ENCODE measurements at places on chromosomes 6 and 20.

GRCh38 chr6:109188115-109188411 is 92.8 kb downstream of the CEP57L1 start:
- no peak for DNase-seq

DNA sequence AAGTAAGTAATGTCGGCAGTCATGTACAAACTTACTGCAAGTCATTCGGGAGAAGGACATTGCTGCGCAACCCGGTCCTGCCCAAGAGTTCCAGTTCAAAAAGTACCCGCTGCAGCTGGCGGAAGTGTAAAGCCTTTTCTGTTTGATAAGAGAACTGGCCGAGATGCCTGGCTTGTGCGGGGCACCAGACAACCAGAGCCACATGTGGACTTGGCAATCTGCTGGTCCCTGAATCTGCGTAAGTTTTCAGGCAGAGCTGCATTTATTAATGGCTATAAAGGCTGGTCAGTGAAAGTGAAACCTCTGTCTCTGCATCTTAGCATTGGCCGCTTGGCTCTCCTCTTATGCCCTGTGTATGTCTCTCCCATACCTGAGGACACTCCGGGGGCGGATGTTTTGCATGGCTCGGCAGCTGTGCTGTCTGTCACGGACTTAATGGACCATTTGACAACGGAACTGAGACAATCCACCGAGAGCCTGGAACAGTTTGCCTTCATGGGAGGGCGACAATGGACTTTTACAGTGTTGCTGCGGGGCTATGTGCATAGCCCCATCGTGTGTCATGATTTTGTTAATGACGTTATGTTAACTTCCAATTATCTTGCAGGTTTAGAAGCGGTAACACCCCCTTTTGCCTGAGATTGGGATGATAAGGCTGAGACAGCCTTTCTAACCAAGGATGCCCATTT is 19.8 kb upstream of the RGS17 start:
- DNase-seq: no peak

DNA sequence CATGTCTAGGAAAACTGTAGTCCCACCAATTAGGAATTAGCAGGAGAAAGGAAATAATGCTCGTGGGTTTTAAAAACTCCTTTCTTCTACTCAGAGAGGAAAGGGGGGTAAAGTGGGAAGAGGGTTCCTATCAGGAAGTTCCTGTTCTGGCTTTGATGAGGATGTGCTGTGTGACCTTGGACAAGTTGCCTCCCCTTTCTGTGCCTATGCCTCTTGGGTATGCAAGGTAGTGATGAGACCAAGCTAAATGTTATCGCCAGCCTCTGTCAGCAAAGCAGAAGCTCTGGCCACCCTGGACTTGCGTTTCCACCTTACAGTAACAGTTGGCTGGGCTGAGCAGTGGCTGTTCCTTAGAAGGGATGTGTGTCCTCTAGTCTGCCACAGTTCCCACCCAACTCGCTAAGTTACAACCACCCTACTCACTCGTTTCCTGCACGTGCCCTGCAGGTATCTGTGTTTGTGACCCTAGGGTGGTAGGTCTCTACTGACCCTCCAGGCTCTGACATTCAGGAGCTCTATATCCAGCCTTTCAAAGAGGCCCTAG is 110.0 kb downstream of the PREX1 start:
- no peak for DNase-seq

GRCh38 chr20:51380401-51381385 is 161.8 kb downstream of the NFATC2 start:
- DNase-seq: no peak

- no peak for DNase-seq
Observed at GRCh38 chr6:101126501-101126900, 245.4 kb upstream of the ASCC3 start.

- DNase-seq: no peak
Observed at GRCh38 chr6:131966443-131966842, 15.3 kb upstream of the CCN2 start.

GRCh38 chr20:61433816-61434215 is 181.8 kb downstream of the CDH4 start:
- no peak for DNase-seq
